GM12865 (cell line): ENCODE measurements at places on chromosomes 2 and 18.

DNA sequence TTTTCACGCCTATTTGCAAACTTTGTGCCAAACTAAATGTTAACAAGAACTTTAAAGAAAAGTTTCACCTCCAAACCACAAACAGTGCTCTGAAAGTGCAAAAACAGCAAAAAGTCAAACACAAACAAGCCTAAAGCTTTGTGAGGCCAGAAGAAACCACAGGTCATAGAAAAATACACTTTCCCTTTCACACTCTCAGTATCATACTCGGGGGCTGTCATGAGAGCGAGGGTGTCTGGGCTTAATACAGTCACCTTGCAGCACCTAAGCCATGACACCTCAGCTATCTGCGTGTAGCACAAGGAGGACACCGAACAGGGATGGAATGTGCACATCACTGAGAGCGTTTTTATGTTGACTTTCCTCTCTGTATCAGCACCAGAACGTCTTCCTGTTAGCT lies 26.6 kb upstream of the SEH1L start:
- DNase-seq: peak; percentile 70

GRCh38 chr2:213080969-213081617 lies 70.3 kb downstream of the IKZF2 start:
- no peak for DNase-seq

- DNase-seq: no peak
Observed at GRCh38 chr2:140248623-140249022, 1468.4 kb upstream of the NXPH2 start.

GRCh38 chr2:3461801-3462492 lies 57.4 kb downstream of the ADI1 start:
- DNase-seq: peak; percentile 82

DNA sequence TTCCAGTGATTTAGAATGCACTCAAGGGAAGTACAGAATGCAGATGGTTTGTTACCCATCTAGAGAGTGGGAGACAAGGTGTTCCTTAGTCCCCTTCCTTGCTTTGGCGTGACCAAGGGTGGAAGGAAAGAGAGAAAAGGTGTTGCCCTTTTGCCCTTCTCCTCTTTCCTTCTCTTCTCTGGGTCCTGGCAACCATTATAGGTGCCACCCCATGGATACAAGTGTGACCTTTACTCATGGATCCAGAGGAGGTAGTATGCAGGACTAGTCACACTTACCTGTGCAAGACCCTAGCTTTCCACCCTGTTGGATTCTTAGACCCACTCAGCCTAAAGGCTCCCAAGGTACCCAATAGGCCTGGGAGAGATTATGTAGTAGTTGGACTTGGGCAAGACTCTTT lies 11.6 kb upstream of the RBFA start:
- DNase-seq: peak; percentile 27

- no peak for DNase-seq
Observed at GRCh38 chr2:152396763-152397162, 61.8 kb downstream of the FMNL2 start.

DNA sequence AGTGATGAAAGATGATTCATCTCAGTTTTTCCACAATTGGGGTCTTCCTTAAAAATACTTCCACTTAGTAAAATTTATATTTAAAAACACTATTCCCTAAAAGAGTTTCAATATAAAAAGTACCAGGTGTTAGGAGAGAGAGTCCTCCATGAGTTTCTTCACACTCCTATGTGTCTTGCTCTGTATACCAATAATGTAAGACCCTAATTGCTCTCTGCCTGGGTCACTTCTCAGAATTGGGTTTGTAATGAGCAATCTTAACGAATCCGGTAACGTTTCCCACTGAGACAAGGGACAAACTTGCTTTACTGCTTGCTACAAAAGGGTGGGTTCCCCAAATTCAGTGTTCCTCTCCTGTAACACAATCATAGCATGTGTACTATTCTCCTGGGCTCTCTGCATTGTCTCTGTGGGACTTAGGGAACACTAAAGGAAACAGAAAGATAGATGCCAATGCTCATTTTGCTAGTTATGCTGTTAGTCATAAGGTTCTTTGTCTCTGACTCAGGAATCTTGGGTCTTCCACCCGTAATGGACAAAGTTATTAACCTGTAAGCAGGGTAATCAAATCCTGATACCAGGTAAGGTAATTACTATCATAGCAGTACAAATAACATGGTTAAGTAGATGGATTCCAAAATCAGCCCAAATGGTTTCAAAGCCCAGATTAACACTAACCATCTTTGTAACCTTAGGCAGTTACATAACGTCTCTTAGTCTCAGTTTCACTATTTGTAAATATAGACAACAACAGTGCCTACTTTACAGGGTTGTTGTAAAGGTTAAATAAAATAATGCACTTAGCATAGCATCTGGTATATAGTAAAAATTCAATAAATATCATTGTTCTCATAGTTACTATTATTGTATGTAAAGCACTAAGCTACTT lies 46.3 kb downstream of the ITSN2 start:
- peak; percentile 60 for DNase-seq

GRCh38 chr2:9760902-9761228 lies 82.4 kb upstream of the TAF1B start:
- no peak for DNase-seq

DNA sequence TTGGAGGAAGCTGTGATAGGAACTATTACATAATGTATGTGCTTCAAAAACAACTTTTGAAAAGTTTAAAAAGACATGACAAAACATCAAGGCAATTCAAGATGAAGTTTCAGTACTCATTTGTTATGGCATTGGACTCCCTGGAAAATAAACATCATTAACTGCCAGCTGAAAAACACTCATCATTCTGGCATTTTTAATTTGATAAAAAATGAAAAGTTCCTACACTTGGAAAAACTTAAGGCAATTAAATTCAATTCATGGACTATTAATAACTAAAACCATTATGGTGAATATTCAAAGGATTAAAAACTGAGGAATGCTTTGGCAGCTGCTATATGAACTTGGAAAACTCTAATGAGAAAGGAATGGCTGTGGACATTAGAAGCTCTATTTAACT lies 8.5 kb downstream of the TYW5 start:
- no peak for DNase-seq

DNA sequence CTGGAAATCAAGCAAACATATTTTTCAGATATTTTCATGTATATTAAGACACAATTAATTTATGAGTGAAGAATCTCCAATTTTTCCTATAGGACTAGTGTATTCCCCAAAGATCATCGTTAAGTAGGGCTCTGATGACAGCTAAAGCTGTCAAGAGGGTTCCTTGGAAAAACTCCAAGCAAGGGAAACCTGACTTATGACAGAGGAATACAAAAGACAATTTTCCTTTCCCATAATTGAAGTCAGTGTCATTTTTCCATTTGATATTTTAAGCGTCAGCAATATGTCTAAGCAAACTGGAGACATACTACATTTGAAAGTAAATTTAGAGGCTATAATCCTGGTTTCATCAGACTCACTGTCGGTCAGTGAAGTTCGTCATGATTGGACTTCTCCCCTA lies 36.1 kb downstream of the RIT2 start:
- no peak for DNase-seq

DNA sequence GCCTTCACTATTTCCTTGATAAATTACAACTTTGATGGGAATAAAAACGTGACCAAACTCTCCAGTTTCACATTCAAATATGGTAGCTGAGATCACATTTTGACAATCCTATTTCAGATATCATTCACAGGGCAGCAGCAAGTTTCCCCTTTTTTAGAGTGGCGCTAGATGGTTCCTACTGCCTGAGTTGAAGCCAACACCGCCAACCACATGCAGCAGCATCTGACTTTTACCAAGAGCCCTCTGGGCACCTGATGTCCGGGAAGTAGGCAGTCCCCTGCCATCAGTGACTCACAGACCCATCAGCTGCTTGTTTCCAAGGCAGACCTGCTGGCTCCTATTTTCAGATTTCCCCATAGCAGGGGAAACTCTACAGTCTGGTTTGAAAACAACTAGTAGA lies 4.0 kb upstream of the MREG start:
- DNase-seq: peak; percentile 88

- DNase-seq: no peak
Observed at GRCh38 chr2:46352621-46353020, 55.4 kb downstream of the EPAS1 start.

DNA sequence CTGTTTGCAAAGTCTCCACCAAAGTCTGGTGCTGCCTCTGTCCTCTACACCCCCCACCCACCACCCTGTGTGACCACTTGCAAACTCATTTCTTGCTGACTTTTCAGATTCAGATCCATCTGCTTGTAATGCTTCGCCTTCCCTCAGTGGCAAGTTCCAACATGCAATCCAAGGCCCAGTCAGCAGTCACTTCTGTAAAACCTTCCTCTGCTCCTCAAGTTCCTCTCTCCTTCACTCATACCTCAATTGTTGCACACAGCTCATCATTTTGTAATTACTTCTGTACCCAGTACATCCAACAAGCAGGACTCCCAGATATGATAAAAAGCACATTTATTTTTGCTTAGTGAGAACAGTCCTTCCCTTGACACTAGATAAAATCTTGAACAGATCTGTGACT lies 6.5 kb upstream of the LOXHD1 start:
- DNase-seq: no peak

DNA sequence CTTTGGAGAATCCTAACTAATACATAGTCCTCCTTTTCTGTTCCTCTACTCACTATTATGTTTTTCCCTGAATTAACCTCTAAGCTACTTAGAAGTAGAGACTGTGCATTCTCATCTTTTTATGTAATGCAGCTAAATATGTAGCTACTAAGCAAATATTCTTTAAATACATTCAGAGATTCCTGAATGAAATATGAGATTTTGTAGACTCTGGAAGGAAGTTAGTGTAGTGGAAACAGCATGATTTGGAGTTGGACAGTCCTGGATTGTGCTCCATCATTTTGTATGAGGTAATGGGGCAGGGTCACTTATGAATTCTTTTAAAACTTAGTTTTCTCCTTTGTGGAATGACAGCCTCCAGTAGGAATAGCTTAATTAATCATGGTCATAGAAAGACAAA lies 24.7 kb upstream of the NT5C1B start:
- no peak for DNase-seq

DNA sequence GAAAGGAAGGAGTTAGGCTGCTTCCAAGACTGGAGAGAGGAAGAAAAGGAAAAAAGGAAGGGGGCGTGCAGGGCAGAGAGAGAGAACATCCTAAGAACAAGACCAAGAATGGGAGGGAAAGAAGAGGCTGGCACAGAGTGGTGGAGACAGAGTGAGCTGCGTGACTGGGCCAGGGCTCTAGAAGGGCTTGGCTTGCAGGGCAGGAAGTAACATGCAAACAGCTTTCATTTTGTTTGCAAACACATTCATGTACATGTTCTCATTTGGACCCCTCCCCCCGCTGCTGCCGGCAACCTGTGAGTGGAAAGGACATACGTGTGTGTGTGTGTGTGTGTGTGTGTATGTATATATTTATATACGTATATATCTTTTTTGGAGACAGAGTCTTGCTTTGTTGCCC lies 46.8 kb upstream of the DNMT3A start:
- DNase-seq: peak; percentile 84

DNA sequence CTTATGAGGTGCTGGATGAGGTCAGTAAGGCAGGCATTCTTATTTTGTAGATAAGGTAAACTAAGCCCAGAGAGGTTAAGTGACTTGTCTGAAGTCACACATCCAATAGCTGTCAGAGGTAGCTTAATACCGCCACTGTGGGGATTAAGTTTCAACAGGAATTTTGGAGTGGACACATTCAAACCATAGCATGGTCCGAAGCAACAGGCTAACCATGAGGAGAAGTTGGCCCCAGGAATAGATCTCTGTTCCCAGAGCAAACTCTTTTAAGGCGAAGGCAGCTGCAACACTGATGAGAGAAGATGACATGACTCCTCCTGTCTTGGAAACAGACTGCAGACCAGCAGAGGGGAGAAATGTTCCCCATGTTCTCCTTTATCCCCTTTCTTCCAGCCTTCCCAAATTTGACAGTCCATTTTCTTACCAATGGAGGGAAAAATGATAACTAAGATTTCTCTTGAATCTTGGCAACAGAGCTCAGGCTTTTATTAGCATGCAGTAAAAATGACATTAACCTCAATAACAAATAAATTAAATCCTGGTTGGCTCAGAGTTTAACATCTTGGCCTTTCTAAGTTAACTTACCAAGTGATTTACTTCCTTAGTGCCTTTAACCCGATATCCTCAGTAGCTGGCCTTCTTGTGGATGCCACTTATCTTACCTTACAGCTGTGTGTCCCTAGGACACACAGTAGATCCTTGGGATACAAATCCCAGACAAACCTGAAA lies 67.9 kb upstream of the STPG4 start:
- no peak for DNase-seq
